DND-41 (cell line): ENCODE measurements at places on chromosomes 4 and X.

- DNase-seq = no peak
Measured at GRCh38 chr4:99404595-99405287, 30.4 kb downstream of the ADH7 start.

GRCh38 chr4:98503676-98504075 lies 154.7 kb downstream of the TSPAN5 start:
- DNase-seq = no peak

DNA sequence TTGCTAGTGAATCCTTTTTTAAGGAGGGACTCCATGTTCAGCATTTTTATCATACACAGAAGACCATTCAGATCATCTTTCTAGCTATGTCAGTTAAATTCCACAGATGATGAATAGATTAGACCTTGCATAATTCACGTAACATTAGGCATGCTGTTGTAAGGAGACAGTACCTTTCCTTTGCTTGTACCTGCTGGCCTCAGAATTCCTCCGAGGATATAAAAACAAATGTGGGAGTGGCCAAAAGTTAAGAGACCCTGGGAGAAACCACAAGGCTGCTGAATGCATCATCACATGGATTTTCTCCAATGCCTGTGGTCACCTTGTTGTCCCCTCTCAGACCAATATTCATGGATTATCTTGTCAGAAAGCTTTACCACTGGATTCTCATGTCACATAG lies 201.4 kb downstream of the MAGEB17 start:
- DNase-seq = no peak

GRCh38 chr4:72119946-72120345 lies 88.1 kb downstream of the NPFFR2 start:
- DNase-seq = no peak

DNA sequence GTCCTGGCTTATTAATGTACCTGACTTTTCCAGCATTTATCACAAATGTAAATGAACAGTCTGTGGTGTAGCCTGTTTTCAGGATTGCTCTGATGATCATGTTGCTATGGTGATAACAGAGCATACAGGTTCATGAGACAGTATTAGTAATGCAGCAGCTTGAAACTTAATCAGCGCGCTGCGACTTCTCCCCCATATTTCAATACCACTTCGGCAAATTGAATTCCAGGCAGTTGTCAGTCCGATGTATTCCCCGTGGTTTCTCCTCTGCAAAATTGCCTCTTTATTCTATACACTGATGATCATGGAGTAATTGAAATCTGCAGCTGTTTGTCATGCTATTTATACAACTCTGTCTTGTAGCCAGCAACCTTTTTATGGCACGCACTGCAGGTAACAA lies 239.3 kb downstream of the C4orf33 start:
- no peak for DNase-seq

DNA sequence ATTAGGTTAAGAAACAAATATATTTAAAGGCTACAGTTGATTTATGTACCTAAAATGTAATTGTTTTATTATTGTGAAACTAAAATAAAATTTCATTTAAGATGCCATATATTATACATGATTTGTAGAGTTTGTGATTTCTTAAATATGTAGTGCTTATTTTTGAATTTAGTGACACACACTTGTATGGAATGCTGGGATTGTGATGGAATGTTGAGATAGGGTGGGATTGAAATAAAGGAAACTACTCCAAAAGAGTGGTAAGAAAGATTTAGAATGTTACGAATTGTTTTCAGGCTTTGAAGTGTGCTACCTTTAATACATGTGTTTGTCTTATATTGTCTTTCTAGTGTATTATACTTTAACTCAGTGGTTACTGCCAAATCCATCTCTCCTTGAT lies 330.3 kb upstream of the PITX2 start:
- no peak for DNase-seq

- no peak for DNase-seq
Measured at GRCh38 chr4:173647902-173648301, 117.9 kb upstream of the HAND2 start.

- no peak for DNase-seq
Measured at GRCh38 chr4:40976343-40976742, 226.6 kb downstream of the NSUN7 start.

GRCh38 chr4:23973308-23973855 lies 83.5 kb upstream of the PPARGC1A start:
- DNase-seq = no peak

- no peak for DNase-seq
Measured at GRCh38 chr4:1683261-1683735, 815 bp downstream of the FAM53A start.

DNA sequence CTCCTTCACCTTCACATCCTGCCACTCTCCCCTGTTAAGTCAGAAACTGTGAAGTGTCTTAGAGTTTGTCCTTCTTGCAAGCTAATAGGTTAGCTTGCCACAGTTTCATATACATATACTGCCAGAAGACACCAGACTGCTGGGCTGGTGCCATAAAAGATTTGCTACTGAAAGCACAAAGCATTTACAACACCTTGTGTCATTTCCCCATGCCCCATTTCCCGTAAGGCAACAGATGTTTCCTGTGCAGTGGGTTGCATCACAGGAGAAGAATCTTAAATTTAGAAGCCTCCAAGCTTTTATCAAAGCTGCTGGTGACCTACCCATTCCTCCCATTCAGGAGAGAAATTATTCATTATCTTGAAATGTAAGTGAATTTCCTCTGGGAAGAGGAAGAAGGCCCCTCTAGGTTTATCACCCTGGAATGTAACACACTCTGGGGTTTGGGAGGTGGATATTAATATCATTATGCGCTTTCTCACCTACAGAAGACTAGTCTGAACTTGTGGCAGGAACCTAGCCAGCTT lies 34.5 kb upstream of the RAB33B start:
- peak; percentile 34 for DNase-seq

DNA sequence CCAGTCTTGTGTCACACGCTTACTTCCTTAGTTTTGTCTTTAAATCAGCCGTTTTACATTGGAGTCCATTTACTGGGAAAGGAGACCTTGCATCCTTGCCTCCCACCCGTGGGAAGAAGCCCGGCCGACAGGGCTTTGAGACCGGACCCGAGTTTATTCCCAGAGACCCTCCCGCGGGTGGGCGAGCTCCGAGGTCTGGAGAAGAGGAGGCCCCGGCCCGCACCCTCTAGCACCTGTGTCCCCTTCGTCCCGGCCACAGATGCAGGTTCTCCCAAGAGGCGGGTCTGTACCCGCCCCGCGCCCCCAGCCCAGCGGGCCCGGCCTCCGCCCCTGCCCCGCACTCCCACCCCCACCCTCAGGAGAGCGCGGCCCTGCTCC lies 3.8 kb upstream of the SLC26A1 start:
- no peak for DNase-seq

GRCh38 chrX:74931214-74931613 lies 6.0 kb upstream of the NEXMIF start:
- peak; percentile 67 for DNase-seq

- DNase-seq = no peak
Measured at GRCh38 chr4:20754036-20754435, 53.8 kb downstream of the PACRGL start.

DNA sequence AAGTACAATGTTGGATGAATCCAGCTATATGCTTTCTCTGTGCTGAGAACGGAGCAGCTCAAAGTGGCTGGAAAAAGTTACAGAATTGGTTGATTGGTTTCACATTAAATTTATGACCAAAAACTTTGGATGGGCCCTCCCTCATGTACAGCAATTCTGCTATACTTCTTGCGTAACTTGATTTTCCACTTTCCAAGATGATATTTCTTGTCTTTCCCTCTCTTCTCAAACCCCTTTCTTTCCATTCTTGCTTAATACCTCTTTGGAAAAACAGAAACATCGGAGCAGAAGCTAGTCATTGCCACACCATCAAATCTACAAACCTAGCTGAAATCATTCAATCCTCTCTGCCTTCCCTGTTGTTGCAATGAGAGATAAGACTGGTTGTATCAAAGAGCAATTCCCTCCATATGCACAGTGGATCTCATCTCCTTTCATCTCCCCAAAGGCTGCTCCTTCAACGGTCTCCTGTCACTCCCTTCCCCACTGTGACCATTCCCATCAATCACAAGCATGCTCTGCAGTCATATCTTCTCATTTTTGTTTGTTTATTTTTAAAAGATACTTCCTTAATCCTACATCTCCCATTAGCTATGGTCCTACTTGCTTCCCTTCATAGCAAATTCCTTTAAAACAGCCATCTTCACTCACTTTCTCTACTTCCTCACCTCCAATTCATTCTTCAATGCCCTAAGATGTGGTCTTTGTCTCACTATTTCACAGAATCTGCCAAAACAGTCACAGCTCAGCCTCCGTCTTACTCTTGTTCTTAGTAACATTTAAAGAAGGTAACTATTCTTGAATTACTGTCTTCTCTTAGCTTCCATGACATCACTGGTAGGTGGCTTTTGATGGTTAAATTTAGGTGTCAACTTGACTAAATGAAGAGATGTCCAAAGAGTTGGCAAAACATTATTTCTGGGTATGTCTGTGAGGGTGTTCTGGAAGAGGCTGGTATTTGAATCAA lies 145.5 kb downstream of the FAM13A start:
- DNase-seq = no peak

DNA sequence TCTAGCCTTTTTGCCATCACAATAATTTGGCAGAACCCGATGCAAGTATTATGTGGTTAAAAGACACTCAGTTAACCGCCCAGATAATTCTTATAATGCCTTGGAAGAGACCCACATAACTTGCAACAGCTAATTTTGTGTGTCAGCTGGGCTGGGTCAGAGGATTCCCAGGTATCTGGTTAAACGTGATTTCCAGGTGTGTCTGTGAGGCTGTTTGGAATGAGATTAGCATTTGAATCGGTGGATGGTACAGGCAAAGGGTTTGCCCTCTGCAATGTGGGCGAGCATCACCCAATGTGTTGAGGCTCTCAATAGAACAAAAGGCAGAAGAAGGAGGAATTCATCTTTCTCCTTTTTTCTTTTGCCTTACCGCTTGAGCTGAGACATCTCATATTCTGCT lies 314.2 kb upstream of the PUDP start:
- no peak for DNase-seq

GRCh38 chrX:136759968-136760367 lies 20.8 kb downstream of the ARHGEF6 start:
- no peak for DNase-seq

DNA sequence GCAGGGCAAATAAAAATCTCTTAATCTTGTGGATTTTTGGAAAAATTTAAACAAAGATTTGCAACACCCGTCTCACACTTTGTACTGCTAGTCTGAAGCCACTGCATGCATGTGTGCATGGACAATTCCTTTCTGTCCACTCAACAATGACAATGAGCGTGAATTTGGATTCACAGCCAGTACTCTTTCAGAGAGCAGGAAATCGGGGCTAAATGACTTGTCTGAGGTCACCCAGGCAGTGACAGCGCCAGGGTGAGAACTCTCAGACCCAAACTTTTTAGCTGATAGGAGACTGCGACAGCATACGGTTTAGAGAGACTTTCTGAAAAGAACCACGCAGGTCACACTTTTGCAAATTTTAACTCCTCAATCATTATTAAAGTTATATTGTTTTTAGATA lies 90.9 kb downstream of the ZNF827 start:
- no peak for DNase-seq

- no peak for DNase-seq
Measured at GRCh38 chr4:102792361-102792936, 31.7 kb upstream of the MANBA start.

GRCh38 chr4:82801910-82802521 lies 3.4 kb upstream of the SCD5 start:
- DNase-seq = no peak

DNA sequence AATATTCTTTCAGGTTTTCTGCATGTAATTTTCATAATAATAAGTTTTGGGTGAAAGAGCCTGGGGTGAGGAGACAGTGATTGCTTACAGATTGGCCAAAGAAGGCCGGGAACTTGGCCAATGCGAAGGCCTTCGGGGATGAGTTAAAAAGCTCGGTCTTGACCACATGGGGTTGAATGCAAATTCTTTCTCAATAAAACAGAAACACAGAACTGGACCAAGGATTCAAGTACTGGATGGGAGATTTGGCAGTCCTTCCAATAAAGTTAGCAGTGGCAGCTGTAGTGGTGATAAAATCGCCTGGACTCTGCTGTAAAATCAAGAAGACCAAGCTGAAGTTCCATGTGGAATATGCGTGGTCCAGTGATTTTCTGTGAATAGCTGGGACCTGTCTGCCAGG lies 282.2 kb upstream of the KLF3 start:
- no peak for DNase-seq
